AG09319 (cell line): ENCODE measurements at places on chromosomes 4 and X.

- no peak for DNase-seq
These were observed 2005.1 kb upstream of the AGA start for GRCh38 chr4:179447308-179447707.

- no peak for DNase-seq
These were observed 59.8 kb upstream of the HS6ST2 start for GRCh38 chrX:133018229-133018628.

DNA sequence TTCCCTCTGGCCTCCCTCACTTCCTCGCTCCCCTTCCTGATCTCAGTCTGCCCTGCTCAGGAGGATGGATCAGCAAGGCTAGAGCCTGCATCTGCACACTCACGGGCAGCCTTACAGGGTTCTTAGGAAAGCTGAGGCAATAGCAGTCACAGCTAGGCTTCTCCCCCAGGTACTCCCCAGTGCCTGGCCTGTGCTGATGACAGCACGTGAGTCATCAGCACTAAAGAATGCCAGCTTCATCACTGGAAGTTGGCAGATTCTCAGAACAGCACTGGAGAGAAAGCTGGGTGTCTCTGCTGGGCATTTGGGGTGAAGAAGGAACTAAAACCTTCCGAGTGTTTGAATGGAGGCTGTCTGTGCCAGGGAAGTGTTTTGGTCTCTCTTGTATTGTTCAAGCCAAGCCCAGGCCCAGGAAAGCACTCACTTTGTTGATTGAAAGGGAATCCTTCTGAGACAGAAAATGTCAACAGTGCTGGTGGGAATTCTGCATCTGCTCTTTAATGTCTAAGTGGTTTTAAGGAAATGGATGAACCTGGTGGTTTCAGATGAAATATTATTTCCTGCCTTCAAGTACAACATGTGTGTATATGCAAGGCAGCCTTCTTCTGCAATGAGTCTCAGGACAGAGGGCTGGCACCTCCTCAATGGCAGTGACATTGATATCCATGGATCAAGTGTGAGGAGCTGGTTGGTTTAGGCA is 73.0 kb upstream of the SCOC start:
- DNase-seq, result peak; percentile 19

DNA sequence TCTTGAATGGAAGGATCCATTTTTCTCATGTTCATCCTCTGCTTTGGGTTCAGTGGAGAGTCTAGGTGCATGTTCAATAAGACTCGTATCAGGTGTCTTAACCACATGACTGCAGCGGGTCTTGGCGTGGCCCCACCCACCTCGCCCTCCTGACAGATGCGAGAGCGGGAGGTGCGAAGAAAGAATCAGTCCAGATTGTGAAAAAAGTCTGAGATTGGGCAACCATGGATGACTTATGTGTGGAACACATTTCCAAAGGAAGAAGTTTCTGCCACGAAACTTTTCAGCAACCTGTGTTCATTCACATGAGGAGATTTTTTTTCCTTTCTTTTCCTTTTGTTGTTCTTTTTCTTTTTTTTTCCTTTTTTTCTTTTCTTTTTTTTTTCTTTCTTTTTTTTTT is 66.8 kb downstream of the NSD2 start:
- no peak for DNase-seq

DNA sequence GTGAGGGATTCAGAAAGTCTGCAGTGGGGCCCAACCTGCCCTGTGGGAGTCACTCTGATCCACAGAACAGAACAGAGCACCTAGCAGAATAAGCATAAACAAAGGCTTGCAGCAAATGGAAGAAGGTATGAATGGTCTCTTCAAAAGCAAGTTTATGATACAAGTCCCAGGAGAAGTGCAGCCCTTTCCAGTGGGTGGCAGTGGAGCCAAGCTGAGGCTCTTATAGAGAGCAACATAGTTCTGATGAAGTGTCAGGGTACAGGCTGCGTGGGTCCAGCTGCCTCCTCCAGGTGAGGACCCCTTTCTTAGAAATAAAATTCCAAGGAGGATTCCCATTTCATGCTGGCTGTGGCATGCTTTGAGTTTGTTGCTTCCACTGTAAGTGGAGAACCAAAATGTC is 88.8 kb upstream of the PAK3 start:
- DNase-seq, result no peak

DNA sequence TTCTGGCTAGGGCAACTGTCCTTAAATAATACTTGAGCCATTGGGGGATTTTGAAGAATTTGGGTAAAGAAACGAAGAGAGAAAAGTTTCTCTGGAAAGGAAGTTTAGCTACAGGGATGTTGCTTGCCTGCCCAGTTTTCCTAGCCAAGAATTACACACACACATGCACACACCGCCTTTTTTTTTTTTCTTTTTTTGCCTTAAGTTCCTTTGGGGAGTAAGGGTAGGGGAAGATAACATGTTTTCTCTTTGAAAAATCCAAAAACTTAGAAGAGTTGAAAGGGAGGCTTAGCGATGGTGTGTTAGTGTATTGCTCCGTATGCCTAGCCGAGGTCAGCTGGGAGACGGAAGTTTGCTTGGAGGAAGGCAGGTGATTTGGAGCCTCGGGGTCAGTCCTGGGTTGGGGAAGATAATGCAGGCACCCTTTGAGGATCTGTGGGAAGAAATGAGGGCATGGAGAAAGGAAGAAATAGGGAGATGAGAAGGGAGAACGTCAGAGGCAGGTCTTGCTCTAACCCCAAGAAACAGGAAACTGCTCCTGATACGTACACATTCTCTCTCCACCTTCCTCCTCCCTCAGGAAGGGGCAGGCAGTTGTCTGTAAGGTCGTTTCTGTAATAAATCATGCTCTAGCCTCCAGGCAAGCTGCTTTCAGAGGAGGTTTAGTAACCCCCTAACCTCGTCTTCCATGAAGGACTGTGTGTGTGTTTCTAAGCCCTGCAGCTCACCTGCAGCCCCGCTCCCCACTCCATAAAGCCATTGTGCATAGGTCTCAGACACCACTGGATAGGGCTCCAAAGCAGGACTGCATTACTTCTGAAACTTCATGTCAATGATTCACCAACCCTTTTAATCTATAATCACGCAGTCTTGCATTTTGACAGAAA is 10.5 kb downstream of the KLF3 start:
- DNase-seq, result no peak

DNA sequence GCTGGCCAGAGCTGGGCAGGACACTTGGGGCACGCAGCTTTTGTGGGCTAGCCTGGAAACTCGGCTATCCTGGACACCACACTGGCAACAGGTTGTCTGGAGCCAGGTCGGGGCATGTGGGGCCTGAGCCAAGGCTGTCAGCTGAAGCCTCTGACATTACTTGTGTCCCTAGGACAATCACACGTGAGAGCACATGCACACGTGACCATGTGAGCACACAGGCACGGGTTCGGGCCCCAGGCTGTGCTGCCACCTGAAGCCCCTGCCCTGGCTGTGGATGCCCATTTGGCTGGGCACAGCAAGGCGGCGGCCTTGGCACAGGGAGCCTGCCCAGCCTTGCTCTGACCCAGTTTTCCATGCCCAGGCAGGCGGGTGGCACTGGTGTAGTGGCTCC is 8.7 kb upstream of the FGFR3 start:
- DNase-seq, result no peak

DNA sequence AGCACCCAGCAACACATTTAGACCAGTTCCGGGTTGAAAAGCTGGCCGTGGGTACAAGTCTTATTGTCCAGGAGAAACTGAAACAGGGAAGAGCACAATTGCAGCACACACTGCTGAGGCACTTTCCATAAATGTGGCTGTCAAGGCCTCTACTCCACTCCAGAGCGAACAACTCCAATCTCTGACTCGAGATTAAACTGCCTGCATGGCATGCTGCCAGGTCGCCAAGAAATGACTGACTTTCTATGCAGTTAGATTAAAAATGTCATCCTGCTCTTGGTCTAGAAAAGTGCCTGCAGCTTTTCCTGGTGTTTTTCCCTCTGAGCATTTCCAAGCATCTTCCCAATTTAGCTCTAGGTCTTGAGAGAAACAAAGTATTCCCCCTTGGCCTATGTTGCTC is 260.6 kb upstream of the EMCN start:
- no peak for DNase-seq

GRCh38 chr4:20445933-20446723 is 194.4 kb downstream of the SLIT2 start:
- DNase-seq, result no peak

DNA sequence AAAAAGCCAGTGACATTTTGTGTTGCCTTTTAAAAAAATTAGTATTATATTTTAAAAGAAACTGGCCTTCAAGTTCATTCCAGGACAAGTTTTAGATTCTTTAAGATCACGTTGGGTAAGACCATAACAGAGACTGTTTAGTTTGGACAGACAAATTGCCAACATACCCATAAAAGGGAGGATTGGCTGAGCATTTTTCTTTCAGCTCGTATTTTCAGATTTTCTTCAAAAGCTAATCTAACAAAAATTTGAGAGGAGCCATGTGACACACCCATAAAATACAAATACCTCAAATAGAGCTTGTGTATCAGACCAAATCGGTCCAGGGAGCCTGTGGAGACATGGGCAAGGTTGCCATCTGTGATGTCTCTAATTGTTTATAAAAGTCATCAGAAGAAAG is 74.6 kb upstream of the C1QTNF7 start:
- DNase-seq, result no peak

GRCh38 chr4:138030375-138030774 is 211.8 kb downstream of the SLC7A11 start:
- no peak for DNase-seq

- no peak for DNase-seq
These were observed 78.4 kb downstream of the GRID2 start for GRCh38 chr4:92382128-92382527.

DNA sequence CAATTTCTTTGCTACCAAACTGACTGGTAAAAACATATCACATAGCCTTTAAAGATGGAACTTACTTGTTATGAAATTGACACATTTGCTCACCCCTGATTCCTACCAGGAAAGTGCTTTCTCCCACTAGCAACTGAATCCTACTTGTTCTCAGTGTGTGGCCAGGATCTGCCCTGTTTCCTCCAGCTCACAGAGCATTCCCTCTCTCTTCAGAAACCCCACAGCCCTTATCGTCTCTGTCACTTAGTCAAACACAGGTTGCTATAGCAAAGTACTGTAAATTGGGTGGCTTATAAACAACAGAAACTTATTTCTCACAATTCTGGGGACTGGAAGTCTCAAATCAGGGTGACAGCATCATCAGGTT is 265.2 kb upstream of the BOD1L1 start:
- no peak for DNase-seq

- DNase-seq, result no peak
These were observed 32.1 kb upstream of the TEX13D start for GRCh38 chrX:124300405-124300804.

GRCh38 chrX:121987835-121988234 is 940.4 kb downstream of the GLUD2 start:
- no peak for DNase-seq

DNA sequence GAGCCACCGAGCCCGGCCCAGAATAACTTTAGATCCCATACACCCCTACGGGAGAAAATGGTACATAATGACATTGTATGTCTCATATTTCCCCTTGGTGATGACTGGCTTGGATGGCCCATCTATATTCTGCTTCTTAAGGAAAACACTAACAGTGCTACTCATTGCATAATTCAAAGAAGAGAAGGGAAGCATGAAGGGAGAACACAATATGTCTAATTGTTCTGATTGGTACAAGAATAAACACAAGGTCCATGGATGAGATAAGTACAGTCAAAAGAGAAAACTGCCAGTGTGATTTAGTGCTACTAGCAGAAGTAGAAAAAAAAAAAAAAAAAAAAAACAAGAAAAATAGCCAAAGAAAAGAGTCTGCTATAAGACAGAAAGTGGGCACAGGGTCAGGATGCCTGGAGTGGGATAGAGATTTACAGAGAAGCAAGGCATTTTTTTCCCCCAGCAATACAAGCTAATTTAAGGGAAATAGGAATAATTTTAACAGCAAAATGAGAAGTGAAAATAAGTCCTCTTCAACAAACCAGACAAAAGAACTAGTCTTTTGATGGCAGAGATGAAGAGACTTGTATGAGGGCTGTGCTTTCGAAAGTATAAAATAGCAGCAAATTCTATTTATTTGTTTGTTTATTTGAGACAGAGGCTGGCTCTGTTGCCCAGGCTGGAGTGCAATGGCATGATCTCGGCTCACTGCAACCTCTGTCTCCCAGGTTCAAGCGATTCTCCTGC is 96.5 kb upstream of the MAP3K15 start:
- DNase-seq, result no peak

GRCh38 chr4:41140410-41140809 is 73.9 kb downstream of the APBB2 start:
- DNase-seq, result no peak

DNA sequence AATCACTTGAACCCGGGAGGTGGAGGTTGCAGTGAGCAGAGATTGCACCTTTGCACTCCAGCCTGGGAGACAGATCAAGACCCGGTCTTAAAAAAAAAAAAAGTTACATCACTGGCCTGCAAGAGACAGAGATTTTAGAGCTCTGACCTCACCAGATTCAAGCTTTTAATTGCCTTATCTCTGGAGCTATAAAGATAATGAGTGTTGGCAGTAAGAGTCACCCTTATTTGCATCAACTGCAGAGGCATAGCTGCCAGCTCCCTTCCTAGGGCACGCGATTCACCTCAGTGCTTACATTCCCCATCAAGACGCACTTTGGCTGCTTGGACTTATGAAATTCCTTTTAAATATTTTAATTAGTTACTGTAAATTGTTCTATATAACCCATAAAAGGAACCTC is 12.5 kb upstream of the SPATA4 start:
- DNase-seq, result no peak

GRCh38 chr4:2942037-2942531 is 21.1 kb downstream of the NOP14 start:
- DNase-seq, result no peak

- DNase-seq, result no peak
These were observed 2365.5 kb downstream of the PCDH7 start for GRCh38 chr4:33085709-33086108.

DNA sequence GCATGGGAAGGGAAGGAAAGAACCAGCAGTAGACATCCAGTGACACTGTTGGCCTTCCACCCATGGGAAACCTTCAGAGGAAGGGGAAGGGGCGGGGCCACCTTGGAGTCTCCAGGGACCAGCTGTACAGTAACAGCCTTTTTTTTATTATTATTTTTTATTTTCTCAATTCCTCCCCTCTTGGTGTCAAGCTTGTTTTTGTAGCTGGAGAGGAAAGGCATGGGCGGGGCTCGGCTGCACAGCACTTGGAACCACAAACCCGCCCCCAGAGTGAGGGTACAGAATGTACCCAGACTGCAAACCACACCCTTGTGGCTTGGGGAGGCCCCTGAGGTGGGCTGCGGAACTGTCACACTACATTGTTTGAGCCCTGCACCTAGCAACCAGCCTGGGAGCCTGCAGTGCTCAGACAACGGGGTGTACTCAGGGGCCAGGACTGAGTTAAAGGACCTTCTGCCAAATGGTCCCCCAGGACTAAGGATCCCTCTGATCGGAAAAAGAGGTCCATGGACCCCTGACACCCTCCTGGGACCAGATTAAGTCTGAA is 45.7 kb downstream of the PRPS1 start:
- no peak for DNase-seq

DNA sequence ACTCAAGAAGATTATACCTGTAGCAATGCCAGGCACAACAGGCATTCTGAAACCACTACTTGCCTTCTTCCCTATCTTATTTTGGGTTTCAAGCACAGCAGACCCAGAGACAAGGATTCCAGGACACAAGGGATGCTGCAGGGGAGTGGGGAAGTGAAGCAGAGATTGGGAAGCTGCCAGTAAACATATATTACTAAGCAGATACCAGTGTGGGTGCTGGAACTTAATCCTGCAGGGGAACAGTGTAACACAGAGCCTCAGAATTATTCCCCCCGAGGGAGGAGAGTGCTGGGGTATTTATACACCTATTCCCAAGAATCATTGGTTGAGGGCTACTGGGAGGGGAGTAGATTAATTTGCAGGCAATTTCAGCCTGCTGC is 33.3 kb upstream of the MAML3 start:
- DNase-seq, result no peak
